Peyer's patch (tissue), 4 donors: ENCODE measurements at places on chromosomes 2 and 18.

DNA sequence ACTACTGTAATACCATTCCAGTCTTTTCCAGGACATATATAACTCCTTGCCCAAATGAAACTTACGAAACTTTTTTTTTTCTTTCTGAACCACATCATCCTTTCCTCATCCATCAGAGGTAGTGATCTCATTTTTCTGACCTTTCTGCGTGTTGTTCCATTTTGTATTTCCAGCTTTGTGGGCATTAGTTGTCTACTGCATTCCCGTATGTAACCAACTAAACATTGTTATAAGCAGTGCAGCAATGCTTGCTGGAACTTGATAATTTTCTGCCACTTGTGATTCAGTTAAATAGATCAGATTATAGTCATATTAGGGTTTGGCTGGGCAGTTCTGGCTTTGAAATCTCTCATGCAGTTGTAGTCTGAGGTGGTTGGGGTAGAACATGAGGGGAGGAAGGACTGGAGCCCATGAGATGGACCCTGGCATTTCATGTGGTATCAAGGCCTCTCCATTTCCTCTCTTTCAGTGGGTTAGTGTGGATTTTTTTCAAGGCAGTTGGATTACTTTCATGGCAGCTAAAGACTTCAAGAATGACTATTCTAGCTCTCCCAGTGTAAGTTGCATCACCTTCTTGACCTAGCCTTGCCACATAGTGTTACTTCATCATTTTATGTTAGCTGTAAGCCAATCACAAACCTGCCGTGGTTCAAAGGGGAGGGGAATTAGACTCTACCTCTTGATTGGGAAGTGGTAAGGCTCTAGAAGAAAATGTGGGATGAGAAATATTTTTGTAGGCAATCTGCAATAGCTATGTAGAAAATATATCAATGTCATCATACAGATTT, 80.5 kb downstream of the EHBP1 start:
- no peak for DNase-seq

DNA sequence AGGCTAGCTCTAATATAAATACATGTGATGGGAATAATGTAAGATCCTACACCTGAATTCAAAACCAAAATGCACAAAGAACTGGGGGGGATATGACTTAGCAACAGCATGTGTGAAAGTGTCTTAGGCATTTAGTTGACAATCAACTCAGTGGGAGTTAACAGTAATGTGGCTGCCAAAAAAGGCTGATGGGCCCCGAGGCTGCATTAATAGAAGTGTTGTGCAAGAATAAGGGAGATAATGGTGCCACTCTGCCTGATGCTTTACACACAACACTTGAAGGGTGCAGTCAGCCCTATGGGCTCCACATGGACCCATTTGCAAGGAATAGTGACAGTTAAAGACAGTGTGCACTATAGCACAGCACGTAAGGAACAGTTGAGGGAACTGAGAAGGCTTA, 649.4 kb upstream of the ZEB2 start:
- no peak for DNase-seq

DNA sequence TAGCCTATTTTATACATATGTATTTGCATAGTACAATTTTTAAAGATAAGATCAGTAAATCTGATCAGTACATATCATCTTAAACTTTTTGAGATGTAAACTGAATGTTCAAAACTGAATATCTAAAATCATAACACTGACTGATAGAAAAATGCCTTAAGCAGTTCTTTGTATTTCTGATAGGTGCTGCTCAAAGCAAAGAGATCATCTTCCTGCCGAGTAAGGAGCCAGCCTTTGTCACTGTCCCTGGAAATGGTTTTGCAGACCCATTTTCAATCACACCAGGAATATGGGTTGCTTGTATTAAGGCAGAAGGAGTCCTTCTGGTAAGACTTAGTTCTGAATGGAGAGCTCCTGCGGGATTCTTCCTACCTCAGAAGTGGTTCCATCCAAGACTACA, 135.0 kb downstream of the LAMA3 start:
- no peak for DNase-seq

DNA sequence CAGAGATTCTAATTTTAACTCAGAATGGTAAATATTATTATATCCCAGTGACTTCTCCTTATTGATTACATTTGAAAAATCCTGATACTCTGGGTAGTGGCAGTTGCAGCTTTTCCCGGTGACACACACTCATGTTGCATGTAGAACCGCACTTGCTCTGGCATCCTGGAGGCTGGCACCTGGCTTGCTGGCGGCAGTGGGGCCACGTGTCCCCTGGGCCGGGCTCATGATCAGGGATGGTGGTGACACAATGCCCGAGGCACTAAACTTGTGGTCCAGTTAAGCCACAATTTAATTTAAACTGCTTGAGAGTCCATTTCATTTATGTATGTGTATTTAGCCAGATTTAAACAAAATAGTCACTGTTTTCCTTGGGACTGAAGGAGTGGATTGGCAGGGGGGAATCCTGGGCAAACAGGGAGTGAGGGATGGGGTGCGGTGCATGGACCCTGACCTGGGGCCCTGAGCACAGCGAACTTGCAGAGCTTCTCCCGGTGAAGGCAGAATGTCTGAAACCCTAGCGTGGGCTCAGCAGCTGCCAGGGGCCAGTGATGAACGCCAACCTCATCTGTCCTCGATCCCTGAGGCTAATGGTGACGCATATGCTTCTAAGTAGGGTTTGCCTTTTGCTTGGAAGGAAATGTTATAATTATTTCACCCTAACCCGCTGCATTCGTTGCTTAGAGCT, 50.0 kb downstream of the KCNG2 start:
- DNase-seq = no peak

DNA sequence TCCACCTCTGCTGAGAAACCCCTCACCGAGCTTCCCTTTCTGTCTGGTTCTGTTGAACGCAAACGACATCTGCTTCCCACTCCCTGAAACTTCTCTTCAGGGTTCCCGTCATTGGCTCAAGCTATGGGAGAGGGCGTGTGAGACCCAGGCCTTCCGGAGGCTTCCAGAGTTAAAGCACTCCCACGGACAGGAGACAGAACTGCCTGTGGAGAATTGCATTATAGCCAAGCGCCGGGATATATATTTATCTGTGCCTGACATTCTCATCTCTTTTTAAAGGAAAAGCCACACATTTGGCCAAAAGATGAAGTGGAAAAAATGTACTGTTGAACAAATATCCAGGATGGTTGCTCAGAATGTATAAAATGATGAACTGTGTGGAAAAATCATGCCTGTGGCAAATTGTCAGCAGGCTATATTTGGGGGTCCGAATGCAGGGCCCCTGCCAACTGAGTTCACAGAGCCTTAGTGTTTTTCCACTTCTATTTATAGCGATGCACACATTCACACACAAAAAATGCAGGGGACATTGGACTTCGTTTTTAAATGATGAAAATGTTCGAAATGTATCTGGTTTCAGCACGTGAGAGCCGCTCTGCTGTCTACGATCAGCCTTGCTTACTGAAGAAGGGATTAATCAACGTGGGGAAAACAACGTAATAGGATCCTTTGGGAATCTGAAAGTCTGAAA, 59.5 kb downstream of the E2F6 start:
- peak; percentile 45 for DNase-seq

- no peak for DNase-seq
These were observed 73.5 kb downstream of the CCBE1 start for GRCh38 chr18:59623456-59624368.

DNA sequence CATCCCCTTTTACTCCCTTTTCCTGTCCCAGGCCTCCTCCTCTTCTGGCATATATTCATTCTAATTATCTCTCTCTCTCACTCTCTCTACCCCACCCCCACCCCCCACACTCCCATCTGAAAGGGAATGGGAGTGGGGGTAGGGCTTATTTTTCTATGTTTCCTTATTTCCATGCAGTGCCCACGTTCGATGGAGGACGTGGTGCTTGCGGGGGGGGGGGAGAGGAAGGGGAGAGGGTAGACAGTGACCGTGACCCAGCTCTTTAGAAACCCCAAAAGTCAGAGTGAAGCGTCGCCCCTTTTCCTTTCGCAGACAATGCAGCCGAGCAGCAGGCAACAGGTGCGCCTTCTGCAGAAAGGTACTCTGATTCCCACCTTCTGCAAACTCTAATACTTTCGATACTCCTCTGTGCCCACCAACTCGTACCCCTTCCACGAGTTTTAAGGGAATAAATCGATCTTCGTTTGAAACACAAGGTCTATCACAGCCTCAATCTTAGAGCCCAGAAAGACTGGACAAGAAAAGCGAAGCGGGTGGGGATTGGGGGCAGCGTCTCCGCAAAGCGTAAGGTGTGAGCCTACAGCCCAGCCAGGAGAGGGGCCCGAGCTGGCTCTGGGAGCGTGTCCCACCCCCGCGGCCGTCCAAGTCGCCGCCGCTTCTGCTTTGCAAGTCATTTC, 891 bp upstream of the NR4A2 start:
- no peak for DNase-seq

DNA sequence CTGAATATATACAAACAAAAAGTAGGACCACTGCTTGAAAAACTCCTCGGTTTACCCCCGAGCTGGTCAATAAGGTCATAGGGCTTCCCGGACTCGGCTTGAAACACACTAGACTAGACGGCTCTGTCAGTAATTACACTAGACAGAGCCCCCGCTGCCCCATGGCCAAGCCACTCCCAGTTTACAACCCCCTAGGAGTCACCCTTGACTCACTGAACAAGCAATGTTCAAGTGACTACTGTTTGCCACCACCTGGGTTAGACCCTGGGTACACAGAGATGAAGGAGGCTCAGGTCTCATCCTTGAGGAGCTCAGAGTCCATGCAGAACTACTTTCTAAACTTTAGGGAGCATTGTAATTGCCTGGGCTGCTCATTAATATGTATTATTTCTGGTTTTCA, 13.7 kb upstream of the PRELID3A start:
- peak; percentile 73 for DNase-seq

DNA sequence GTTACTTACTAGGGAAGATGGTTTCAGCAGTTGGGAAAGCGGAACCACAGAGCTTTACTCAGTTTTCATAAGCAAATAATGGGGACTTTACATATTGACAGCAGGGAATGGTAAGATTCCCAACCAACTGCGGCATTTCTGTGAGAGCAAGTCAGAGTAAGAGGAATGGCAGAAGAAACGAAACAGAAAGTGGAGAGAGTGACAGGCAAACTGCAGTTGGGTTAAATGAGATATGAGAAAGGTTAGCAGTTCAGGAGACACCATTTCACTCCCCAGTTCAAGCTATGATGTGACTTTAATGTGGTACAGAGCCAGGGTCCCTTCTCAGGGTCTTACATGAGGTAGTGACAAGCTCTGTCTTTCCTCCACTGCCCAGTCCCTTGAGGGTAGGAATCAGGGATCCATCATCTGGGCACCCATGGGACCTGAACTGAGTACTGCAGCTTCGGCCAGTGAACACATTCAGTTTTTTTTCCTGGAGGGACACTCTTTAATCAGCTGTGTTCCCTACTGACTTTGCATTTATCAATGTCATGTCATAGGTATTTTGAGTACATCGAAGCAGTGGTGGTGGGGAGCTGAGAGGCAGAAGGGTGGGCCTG, 33.0 kb upstream of the GREB1 start:
- DNase-seq = no peak

- no peak for DNase-seq
These were observed 469.5 kb upstream of the LINC00305 start for GRCh38 chr18:64618390-64618789.

DNA sequence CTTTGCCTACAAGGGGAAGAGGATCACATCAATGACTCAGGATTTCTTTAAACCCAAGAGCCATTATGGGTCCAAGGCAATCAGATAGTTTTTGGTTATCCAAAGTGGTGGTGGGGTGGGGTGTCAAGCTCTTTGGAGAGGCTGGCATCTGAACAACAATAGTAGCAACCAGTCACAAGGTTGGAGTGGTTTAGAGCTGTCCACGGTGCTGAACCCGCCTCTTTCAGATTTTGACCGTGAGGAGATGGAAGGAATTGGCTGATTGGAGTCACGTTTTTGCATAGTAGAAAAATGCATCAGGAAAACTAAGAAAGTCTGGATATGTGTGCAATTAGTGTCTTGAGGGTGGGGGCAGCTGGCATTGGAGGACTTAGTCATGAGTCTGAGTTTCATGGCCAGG, 159.9 kb downstream of the LOXHD1 start:
- no peak for DNase-seq

DNA sequence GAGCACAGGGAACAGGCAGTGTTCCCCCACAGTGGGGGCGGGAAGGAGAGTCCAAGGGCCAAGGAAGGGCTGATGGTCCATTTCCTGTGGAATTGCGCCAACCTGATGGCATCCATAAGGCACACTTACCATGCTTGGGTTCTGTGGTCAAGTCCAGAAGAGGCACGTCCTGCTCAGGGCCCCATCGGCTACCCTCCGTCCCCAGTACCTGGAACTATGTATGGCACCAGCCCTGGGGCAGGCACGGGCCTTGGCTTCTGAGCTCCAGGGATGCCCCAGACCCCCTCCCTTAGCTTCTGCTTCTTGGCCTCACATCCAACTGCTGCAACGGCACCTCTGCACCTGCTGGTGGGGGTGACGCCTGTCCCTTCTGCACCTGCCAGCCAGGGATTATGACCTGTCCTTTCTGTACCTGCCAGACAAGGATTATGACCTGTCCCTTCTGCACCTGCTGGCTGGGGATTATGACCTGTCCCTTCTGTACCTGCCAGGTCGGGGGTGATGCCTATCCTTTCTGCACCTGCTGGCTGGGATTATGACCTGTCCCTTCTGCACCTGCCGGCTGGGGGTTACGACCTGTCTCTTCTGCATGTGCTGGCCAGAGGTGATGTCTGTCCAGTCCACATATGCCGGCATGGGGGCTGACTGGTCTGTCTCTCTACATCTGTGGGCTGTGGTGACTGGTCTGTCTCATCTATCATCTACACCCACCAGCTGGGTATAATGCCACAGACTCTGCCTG, 45.4 kb upstream of the SNTG2 start:
- DNase-seq = no peak

DNA sequence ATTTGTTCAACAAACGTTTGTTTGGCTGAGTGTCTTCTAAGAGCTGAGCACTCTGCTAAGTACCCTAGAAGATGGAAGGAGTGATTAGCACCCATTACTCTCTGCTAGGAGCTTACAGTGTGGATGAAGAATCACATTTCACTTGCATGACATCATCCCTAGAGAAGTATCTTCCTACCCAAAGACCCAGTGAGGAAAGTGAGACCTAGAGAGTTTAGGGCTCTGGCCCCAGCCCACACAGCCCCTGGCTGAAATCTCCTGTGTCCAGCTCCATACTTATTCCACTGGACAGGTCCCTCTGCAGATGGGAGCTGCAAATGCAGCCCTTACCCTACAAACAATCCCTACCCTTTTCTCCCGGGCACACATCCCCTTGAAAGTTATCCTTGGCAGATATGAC, 26.8 kb upstream of the EPAS1 start:
- DNase-seq = no peak
